H54 (cell line): ENCODE measurements at places on chromosomes 16 and 17.

DNA sequence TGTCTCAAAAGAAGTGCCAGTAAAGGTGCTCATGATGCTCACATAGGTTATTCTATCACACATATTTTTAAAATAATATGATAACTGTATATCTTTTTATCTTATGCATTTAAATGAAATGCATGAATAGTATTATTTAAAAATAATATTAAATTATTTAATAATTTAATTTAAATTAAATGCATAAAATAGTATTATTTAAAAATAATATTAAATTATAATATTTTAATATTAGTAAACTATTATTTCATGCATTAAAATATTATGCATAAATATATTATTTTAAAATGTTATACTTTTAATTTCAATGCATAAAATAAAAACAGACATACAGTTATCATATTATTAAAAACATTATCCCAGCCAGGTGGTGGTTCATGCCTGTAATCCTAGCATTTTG is 33.4 kb downstream of the TMC7 start:
- DNase-seq, result no peak

DNA sequence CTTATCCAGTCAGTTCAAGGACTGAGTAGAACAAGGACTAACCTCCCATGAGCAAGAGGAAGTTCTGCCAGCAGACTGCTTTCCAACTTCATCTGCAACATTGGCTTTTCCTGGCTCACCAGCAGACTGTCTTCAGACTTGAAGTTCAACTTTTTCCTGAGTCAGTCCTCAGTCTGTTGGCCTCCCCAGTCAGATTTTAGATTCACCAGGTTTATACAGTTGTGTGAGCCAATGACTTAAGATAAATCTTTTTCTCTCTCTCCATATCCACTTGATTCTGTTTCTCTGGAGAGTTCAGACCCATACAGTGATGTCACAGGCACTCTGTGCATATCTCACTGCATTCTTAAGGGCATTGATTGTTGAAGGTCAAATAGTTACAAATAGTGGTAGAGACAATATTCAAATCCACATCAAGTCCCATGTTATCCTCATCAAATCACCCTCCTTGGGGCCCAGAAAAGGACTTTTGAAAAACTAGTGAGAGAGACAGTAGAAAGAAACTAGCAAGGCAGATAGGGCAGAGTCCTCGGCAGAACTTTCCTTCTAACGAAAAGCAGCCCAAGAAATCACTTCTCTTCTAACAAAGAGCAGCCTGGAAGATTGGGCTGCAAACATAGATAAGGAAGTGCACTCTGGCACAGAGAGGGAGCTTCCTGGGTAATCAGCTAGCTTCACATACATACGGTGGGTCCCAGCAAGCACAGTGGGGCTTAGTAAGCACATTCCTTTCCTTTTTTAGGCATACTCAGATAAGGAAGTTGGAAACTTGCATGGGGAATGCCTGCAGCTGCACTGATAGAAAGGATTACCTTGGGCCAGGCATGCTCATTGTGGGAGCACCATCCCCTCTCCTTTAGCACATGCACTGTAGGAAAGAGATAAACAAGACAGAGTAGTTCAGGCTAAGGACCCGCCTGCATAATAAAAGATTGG is 132.3 kb upstream of the FAM20A start:
- DNase-seq, result no peak

GRCh38 chr16:69083306-69083941 is 22.0 kb upstream of the HAS3 start:
- no peak for DNase-seq

DNA sequence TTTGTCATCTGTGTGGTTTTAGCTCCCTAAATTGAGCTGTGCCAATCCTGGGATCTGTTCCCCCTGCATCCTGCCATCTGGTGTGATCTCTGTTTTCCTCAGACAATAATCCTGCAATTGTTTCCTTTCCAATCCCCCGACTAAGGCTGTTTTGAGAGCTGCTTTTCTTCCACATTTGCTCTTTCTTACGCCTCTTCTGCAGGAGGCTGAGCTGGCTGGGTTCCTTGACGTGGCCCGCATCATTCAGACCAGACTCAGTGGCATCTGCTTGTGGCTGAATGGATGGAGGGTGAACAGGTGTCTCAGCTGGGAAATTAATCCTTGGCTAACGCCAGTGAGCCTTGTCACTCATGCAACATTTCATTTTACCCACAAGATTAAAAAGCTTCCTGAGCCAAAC is 9.8 kb upstream of the MED9 start:
- no peak for DNase-seq

GRCh38 chr17:6061290-6061689 is 8.9 kb upstream of the WSCD1 start:
- peak; percentile 63 for DNase-seq

DNA sequence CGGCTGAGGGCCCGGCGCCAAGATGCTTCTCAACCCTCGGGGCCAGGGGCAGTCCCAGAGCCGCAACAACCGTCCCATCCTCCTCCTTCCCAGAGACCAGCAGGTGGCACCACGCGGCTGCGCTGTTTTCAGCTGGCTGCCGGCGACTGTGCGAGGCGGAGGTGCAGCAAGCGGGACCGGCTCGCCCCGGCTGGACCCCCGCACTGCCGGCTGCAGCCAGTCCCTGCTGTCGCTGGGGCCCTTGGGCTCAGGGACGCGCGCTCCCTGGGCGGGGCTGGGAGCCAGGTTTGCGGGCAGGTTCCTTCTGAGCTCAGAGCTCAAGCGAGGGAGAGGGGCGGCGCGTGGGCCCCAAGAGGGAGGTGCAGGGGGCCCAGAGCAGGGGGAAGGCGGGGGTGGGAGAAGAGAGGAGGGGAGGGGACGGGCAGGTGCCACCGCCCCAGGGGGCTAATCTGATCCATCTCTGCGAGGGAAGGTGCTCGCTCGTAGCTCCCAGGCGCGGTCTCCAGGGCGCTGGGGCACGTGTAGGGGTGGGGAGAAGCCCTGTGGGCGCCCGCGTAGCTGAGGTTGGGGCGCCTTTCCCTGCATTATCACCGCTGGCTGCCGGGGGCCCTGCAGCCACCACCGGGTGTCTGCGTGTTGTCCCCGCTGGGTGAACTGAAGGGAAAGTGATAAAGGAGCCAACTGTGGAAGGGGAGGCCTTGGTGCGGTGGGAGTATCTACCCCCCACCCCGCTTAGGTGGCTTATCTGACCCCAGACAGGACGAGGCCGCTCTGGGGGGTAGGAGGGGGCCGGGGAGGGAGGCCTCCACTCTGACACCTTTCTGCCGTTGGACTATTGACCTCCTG is 24.2 kb downstream of the STAT5A start:
- DNase-seq, result no peak

DNA sequence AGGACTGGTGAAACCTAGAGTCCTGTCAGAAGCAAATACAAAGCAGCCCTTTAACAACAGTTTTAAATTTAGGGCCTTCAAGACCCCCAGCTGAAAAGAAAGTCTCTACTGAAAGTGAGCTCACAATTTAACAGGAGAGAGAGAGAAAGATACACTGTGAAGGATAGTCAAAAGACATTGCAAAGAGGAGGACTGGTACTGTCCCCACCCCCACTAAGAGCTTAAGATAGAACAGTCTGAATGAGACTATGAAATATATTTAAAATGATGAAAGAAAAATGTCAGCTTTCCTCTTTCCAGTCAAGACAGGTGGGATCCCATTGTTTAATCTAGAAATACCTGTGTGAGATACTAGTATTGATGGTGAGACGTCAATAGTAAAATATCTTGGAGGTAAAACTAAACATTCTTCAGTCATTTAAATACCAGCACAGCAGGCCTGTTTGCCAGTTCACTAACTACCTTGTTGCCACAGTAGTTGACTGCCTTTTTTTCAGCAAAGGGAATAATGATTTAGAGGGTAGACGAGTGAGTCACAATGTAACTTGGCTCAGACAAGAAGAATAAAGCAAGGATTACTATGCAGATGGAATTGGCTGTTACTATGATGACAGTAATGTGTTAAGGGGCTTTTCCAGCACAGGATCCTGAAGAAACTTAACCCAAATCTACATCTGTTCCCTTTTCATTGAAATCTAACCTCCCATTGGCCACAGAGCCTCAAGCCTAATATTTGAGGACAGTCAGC is 47.2 kb upstream of the RASL10B start:
- peak; percentile 33 for DNase-seq

DNA sequence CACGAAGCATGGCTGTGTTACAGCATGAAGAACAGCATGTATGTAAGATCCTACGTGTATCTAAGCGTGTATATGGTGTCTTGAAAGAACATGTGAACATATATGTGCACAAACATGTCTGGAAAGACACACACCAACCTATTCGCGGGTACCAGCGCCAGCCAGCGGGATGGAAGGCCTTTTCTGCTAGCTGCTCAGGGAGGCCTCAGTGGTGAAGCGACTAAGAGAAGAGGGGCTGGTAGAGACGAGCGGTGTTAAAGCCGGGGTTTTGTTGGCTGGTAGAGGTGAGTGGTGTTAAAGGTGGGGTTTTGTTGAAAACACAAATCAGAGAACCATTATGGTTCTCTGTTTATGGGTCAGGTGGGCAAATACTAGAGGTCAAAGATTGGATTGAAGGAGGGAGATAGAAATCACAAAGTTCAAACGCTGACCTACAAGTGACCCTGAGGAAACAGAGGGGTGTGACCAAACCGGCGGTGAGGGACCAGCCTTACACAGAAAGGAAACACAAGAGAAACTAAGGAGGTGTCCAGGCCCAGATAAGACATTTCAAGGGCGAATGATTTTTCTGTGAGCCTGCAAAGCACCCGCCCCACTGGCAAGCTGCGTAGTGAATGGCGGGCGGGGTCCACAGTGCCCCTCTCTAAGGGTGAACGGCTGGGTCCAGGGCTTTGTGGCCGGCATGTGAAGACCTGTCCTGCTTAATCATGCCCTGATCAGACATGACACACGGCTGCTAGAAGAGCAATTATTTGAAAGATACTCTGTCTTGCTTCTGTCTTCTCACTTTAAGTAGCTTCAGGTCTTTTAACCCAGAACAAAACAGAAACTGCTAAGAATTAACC is 8.1 kb downstream of the ZCCHC14 start:
- no peak for DNase-seq
